ENCODE measurements at places on chromosomes 6 and 20. TPM values are rescaled to one million over a fixed set of nuclear protein-coding genes. Genes with fewer than 3 reads are reported as not detected.

OR2H1 gene
- not detected for total RNA-seq

SLC52A3 gene
- total RNA-seq = not detected

GRCh38 chr6:84681693-84682326 is 82.6 kb downstream of the TBX18 start:
- DNase-seq = no peak
- H3K27me3 ChIP-seq = no peaks in the 10 kb centered on the region
- H3K27ac ChIP-seq = no peak overlapping the region
- no peaks in the 10 kb centered on the region for H3K4me1 ChIP-seq
- no peaks in the 10 kb centered on the region for H3K36me3 ChIP-seq

DNA sequence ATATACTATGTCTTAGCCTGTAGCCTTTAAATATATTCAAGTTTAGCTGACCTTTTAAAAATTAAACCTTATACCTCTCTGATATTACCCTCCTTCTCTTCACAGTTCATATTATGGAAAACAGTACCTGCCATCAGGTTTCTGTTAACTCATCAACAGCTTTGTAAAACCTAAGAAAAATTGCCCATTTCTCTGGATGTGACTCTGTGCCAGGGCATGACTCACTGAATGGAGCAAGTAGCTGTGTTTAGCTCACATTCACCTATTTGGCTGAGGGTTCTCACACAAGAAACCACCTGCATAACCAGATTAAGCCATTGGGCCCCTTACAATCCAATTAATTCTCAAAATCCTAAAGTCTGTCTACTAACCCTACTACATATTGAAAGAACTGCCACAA is 678.8 kb upstream of the MARCKS start:
- no peak for DNase-seq
- H3K4me1 ChIP-seq = no peaks in the 10 kb centered on the region
- H3K36me3 ChIP-seq = no peaks in the 10 kb centered on the region

DNA sequence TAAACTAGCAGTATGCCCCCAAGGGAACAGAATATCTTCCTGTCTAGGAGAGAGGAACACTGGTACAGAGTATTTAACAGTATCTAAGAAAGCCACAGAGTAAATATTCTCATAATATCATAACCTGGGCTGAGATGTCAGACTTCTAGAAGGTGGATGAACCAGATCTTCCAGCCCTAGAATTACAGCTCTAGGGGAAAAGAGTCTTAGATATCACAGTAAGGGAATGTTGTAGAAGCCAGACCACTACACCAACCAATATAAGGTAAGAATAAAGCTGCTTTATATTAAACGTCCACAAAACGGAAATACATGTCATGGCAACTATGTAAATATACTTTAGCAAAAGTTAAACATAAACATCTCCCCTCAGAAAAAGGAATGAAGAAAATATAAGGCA is 12.4 kb downstream of the SERINC1 start:
- no peak overlapping the region for H3K4me3 ChIP-seq
- no peaks in the 10 kb centered on the region for H3K27me3 ChIP-seq
- peaks cover 76% of the 10 kb centered on the region for H3K4me1 ChIP-seq
- peak overlapping the region; percentile 73 for H3K27ac ChIP-seq

GRCh38 chr6:89966228-89966544 is 71.9 kb downstream of the GJA10 start:
- DNase-seq = no peak
- H3K4me1 ChIP-seq = peaks cover 73% of the 10 kb centered on the region
- H3K4me3 ChIP-seq = no peak overlapping the region
- peak overlapping the region; percentile 59 for H3K27ac ChIP-seq
- no peaks in the 10 kb centered on the region for H3K27me3 ChIP-seq
- H3K36me3 ChIP-seq = peaks cover 9% of the 10 kb centered on the region

DNA sequence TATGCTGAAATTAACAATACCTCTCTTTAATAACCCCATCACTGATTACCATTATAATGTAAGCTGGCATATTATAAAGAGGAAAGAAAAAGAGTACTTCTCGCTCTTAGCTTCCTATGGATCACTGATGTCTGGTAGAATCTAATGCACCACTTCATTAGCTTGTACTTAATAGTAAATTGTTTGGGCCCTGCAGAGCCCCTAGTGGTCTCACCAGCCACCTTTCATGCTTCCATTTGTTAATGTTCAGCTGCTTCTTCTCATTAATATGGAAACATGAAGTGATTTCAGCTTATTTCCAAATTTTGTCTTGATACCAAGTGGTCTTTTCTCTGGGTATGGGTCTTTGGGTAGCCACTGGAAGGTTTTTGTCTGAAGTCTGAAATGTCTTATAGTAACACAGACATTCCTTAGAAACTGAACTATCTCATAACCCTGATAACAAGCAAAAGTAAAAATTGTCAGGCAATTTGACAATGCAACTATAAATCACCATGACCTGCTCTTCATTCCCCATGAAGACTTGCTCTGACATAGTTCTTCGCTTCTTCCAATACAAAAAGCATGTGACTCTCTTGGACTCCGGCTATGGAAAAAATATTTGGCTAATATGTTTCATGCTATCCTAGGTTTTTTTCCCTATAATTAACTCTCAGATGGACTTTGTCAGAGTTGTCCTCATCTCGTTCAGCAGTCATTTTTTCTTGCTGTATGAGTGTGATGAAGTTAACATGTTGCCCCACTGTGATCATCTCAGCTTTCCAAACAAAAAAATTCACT is 395.8 kb upstream of the MARCKS start:
- no peaks in the 10 kb centered on the region for H3K27me3 ChIP-seq
- no peaks in the 10 kb centered on the region for H3K36me3 ChIP-seq
- H3K27ac ChIP-seq = no peak overlapping the region
- no peaks in the 10 kb centered on the region for H3K4me1 ChIP-seq
- no peak overlapping the region for H3K4me3 ChIP-seq

Data from activated T-cell treated with anti-CD3 and anti-CD28 coated beads, Interleukin-2, amount 50 U/mL, for 72 hours (primary cell).